NCI-H1694 (cell line): ENCODE measurements at places on chromosomes 1 and 21.
A peak's percentile ranks its signal among the peaks of the same experiment; 100 is the strongest.

DNA sequence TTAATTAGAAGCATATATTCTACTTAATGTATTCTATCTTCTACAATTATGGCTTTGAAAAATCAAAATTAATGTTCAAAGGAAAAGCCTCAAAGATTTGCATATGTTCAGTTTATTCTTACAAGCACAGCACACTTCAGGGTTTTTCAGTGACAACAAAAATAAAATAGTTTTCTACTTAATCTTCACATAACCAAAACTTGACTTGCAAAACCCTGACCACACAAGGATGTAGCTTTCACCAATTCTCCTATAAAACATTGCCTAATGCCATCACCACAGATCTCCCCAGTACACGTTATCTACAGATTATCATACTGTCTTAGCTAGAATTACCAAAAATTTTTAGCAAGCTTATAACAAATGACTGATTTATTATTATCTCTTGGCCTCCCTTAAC lies 23.3 kb downstream of the LPAR3 start:
- DNase-seq = no peak

- DNase-seq = no peak
These were observed 40.2 kb downstream of the BCL9 start for GRCh38 chr1:147581459-147581858.

- DNase-seq = no peak
These were observed 48.2 kb downstream of the HLCS start for GRCh38 chr21:36918291-36918690.

GRCh38 chr1:91020967-91021685 lies 709 bp downstream of the ZNF644 start:
- peak; percentile 81 for DNase-seq

- no peak for DNase-seq
These were observed 4.7 kb downstream of the SLC35E2B start for GRCh38 chr1:1687846-1688245.

GRCh38 chr1:170273291-170274130 lies 127.8 kb downstream of the NTMT2 start:
- DNase-seq = no peak

DNA sequence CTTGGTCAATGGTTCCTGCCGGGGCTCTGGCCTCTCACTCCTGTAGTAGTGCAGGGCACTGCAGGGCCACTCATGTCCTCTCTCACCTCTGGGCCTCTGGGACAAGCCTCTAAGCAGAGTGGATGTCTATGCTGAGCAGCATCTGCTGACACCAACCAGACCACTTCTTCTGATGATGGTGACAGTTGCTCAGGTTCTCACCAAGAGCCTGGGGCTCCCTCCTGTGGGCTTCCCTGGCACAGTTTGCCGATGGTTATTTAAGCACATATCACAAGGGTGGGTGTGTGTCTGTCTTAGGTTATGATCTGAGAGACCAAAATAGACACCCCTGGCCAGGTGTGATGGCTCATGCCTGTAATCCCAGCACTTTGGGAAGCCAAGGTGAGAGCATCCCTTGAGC lies 17.4 kb upstream of the GPR137B start:
- DNase-seq = no peak

DNA sequence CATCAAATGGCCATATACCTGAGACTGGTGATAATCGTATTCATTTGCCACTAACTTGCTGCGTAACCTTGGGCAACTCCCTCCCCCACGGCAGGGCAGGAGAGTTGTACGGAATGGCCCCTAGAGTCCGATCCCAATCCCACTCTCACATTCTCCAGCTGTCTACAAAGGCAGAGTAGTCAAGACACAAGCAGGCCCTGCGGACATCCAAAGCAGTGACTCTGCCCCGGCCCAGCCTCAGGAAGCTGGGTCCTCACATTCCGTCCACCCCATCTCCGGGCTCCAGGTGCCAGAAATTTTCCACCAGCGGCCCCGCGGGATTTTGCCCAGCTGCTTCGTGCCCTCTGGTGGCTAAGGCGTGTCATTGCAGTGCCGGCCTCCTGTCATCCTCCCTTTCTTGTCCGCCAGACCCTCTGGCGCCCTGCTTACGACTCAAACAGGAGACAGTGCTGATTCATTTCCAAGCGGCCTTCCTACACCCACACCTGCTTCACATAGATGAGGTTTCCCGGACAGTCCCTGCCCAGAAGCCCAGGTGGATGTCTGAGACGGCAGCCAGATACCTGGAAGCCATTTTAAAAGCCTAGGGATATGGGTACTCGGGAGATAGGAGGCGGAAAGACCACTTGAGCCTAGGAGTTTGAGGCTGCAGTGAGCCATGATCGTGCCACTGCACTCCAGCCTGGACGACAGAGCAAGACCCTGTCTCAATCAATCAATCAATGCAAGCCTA lies 2.9 kb upstream of the S100A2 start:
- DNase-seq = peak; percentile 91

DNA sequence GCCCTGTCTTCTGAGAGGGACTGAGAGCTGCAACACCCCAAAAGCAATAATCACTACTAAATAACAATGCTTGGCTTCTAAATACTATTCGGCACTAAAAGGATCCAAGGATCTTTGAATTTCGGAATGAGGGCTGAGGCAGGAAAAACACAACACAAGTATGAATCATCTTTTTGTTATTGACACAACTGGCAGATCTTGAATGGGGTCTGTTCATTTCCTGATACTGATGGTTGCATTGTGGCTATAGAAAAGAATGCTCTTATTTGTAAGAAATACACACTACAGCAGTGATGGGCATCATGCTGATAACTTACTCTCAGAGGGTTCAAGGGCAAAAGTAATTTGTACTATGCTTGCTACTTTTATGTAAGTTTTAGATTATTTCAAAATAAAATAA lies 149.2 kb upstream of the PLD5 start:
- no peak for DNase-seq

GRCh38 chr1:17392199-17392740 lies 20.3 kb downstream of the PADI6 start:
- no peak for DNase-seq

- peak; percentile 23 for DNase-seq
These were observed 161.2 kb downstream of the NPHP4 start for GRCh38 chr1:5830771-5831599.

GRCh38 chr1:44030605-44031251 lies 534 bp downstream of the SLC6A9 start:
- DNase-seq = peak; percentile 49

- DNase-seq = no peak
These were observed 3.0 kb downstream of the MORC3 start for GRCh38 chr21:36323032-36323431.

DNA sequence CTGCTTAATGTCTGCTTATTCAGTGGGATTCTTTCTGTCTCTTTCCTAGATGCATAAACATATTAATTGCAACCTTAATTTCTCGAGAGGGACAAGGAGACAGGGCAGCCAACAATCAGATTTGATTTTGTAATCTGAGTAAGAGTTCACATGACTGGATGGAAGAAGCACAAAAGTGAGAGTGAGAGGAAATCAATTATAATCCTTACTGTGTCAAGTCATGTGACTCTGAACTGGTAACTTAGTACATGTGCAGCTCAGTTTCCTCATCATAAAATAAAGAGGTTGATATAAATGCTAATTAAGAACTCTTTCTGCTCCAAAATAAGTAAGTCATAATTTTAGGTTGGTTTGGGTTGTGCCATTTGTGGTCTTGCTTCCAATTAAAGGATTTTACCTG lies 439.5 kb downstream of the AMY1C start:
- no peak for DNase-seq

DNA sequence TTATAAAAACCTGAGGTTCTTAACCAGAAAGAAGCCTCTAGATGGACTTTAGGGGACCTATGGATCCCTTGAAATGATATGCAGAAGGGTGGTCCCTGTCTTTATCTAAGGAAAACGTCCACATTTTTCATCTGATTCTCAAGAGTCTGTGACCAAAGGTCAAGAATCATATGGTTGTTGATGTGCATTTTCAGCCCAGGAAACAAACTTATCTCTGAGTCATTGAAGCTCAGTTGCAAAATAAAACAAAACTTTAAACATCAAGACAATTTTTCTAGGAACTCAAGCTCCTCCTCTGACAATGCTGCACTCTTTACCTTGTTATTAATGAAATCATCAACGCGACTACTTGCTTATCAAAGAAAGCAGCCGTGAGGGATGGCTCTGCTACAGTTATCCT lies 83.3 kb downstream of the TIAM1 start:
- no peak for DNase-seq

DNA sequence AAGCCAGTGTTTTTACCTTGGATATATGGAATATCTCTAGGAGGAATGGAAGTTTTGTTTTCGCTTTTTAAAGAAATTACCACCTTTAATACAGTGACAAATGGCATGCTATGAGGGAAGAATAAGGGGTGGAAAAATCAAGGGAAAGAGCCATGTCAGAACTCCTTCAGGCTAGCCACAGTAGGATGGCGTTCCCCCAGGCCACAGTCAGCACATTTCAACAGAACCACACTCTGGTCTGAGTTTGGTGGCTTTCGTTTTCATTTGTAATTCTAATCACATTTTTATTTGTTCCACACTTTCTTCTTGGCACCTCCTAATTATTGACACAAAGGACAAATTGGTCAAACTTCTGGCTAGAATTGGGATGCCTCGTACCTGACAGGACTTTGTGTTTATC lies 60.3 kb upstream of the RCOR3 start:
- no peak for DNase-seq

- DNase-seq = no peak
These were observed 18.2 kb downstream of the RXRG start for GRCh38 chr1:165426745-165427144.

DNA sequence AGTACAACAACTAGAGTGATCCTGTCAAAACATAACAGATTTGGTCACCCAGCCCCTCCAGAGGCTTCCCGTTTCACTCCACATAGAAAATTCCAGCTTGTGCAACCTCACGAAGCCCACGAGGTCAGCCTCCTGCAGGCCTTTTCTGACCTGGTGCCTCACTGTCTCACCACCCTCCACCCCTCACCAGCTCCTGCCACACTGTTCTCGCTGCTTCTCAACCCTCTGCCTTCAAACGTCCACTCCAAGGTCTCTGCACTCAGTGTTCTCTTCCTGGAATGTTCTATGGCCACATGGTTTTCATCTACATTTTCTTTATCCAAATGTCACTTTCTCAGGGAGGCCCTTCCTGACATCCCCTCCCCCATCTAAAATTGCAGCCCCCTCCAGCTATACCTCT lies 178.9 kb downstream of the DHRS3 start:
- DNase-seq = no peak

DNA sequence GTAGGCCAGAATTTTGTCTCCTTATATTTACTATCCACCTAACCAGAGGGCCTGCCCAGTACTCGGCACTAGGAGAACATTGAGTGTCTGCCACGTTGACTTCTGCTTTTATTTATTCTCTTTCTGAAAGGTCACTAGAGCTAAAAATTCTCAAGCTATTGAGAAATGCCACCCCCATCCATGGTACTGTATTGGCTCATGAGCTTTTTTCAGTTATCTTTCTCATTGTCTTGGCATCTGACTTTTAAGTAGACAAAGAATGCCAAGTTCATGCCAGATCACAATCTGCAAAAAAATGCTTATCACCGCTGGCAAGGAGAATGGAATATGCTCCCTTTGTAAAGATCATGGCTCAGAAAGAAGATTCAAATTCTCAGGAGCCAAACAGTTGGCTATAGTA lies 49.8 kb upstream of the MROH9 start:
- no peak for DNase-seq

- DNase-seq = no peak
These were observed 173.4 kb upstream of the RGS18 start for GRCh38 chr1:191984856-191985255.

- DNase-seq = no peak
These were observed 333.6 kb downstream of the KCNH1 start for GRCh38 chr1:210800301-210800700.

DNA sequence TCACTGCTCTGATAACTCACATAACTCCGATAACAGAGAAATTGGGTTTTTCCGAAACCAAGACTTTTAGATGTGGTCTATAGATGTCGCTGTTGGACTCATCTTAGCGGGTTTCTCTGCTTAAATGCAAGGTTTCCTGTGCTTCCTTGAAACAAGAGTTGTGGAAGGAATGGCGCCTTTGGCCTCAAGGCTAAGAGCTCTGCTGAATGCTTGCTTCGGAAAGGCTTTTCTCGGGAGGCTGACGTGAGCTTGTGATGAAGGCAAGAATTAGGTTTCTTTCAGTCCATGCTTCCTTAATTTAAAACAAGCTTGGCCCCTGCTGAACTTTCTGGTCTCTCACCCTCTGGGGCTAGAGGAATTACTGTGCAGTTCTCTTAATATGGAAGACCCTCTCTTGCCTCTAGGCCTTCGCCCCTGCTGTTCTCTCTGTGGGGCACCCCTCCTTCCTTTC lies 113.5 kb downstream of the MAP3K21 start:
- peak; percentile 83 for DNase-seq

DNA sequence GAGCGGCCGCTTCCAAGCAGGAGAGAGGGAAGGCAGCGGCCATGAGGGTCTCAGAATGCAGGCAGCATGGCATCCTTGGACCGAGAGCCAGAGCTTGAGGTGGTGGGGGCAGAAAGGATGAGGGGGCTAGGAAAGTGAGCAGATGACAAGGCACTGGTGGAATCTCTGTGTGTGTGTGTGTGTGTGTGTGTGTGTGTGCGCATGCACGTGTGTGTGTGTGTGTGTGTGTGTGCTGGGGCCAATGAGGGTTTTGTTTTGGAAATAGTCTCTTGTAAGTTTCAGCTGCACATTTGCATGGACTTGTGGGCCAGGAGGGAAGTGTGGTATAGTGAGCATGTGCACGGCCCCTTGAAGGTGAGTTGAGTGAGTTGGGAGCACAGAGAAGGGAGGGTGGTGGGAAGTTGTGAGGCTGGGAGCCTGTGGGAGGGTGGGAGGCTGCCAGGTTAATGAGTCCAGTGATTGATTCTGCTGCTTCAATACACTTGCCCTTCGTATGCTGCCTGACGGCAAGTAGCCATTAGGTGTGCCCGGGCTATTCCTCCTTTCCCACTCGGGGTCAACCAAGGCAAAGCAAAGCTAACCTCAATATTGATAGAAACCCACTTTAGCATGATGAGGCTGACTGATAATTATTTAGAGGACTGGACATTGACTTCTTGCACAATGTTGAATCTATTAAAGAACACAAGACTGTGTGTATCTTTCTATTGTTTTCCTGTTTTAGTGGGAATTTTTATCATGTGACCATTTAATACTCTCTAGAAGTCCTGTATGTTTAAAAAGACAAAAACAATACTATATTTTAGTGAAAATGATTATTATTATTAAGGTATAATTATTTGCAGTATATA lies 80.3 kb downstream of the PROX1 start:
- DNase-seq = peak; percentile 61
